Pancreas (tissue), 10 donors: ENCODE measurements at places on chromosomes 7 and 10.
A peak's percentile ranks its signal among the peaks of the same experiment; 100 is the strongest.

DNA sequence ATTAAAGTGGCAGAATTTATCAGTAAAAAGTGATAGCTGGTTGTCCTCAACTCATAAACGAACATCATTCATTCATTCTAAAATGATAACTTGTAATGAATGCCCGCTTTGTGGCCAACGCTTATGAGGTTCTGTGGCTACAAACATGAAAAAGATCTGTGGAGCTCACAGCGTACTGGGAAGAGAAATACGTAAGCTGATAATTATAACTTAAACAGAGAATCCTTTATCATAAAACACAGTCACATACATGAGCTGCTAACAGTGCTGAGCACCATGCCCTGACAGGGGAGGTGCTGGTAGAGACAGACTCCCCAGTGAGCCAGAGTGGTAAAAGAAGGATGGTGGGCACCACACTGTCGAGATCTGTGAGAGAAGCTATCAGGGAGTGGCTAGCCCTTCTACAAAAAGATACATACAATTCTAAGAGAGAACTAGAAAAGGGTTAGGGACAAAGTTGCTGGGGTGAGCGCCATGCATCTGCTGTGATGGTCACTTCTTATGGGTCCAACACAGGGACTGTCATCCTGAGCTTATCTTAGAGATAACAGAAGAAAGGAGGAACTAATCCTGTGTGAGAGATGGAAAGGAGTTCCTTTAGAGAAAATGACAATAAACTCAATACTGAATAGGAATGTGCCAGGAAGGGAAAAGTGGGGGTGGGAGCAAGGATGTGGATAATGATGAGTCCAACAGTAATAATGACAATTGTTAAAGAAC is 106.7 kb downstream of the USP6NL start:
- no peak for DNase-seq

DNA sequence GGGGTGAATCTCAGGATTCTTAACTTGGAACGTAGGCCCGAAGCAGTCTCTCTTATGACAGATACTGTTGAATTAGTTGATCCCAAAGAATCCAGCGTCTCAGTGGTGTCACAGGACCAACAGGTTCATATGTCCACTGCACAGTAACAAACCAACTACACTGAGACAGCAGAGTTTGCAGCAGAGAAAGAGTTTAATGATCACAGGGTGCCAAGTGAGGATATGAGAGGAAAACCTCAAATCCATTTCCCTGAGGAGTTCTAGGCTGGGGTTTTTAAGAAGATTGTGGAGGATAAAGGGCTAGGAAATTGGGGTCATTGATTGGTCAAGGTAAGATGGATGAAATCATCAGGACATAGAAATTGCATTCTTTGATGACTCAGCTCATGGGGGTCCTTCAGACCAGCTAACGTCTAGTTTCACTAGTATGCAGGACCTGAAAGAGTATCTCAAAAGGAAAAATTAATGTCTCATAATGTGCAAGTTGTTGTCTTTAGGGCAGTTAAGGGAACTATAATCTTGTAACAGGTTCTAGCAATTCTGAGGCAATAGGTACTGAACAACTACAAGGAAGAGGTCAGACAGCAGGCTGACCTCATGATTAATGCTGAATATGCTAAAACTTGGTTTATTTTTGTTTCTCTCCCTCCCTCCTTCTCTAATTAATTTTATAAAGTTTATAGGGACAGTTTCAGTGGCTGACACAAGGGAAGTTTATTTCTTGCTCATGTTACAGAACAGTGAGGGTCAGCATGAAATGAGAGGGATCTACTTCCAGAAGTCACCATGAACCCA is 310.9 kb upstream of the NEBL start:
- no peak for DNase-seq

- no peak for DNase-seq
These were observed 398.8 kb upstream of the KLF6 start for GRCh38 chr10:4183761-4184261.

DNA sequence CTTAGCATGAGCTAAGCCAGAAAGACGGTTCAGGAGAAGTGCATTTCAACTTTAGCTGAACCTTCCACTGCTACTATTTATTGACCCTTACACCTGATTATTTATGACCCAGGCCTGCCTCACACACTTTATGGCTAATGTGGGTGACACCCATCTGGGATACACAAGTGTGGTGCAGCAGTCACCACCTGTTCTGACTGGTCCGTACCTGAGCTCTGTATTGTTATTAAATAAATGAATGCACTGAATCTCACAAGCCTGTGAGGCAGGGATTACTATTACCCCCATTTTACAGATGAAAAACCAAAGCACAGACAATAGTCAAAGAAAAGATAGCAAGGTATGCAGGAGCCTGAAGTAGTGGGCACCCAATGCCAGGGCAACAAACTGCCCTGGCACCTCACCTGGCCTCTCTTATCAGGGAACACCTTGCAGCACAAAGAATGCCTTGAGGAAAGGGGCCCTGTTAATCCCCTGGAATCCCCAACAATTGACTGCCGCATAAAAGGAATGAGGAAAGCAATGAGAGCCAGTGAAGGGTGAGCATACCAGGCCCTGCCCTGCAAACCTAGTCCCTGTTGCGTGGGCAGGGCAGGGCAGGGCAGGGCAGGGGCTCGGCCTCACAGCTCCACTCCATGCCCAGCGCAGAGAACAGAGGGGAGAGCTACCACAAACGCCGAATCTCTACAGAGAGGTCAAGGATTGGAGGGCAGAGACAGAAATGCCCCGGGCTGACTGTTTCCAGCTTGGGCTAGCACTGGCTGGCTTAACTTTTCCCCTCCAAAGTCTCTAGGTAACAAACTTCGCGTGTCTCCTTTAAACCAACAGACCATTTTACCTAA is 1.3 kb downstream of the ANXA11 start:
- DNase-seq = peak; percentile 53
